Activated CD4-positive, alpha-beta T cell treated with anti-CD3 and anti-CD28 coated beads for 24 hours (primary cell): ENCODE measurements at places on chromosomes 5 and 9.

DNA sequence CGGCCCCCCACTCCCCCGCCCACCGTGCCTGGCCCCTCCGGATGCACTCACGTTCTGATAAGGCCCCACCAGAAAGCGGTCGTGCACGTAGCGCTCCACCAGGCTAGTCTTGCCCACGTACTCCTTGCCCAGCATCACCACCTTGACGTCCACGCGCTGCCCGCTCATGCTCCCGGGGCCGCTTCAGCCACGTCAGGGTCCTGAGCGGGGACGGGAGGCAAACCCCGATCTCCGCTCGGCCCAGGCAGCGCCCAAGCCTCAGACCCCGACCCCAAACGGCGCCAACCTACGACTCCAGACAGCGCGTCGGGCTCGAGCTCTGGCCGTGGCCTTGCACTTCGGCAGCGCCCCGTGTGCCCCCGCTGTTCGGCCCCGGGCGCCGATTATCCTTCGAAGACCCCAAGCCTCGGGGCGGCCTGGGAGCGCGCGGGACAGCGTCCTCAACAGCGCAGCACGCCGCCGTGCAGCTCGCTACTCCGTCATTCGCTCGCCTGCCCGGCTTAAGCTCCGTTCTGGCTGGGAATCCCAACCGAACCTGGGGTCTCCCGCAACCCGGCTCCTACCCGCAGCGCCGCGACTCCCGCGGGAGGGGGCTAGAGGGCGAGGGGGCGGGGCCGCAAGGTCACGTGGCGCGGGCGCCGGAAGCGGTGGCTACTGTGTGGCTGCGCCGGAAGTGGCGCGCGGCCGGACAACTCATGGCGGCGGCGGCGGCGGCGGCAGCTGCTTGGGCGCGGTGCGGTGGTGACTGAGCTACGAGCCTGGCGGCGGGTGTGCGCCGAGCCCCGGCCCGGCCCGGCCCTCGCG lies at the start of the genes PRELID1 and RAB24:
TSS of gene PRELID1 (plus strand) at position 679 of the 804 bp plus-strand sequence. CDS start 187 bp downstream, outside the sequence.
TSS of gene RAB24 (minus strand) at position 599 of the 804 bp plus-strand sequence. CDS start at position 168, 431 bp downstream.
- peak; percentile 89 for DNase-seq

GRCh38 chr5:168270476-168270875 lies 21.0 kb upstream of the WWC1 start:
- no peak for DNase-seq

DNA sequence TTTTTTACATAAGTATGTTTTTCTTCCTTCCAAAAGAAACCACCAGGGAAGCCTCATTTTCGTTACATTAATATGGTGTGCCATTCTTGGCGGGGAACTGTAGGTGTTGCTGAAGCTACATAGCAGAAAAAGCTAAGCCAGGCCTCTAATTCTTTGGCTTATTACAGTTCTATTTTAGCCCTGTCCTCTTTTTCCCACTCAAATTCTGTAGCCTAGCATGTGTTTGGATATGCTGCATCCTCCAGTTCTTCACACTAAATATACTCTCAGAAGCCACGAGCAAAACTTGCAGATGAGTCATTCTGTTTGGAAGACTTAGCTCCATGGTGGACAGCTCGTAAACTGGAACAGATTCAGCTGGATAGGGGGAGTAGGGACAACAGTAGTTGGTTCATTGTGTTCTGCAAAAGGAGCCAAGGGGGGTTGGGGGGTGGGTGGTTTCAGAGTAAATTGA lies 369.4 kb downstream of the TMEM161B start:
- DNase-seq = no peak

GRCh38 chr5:147763791-147764525 lies 18.6 kb downstream of the JAKMIP2 start:
- no peak for DNase-seq

GRCh38 chr9:33919276-33919897 lies 102.4 kb downstream of the UBE2R2 start:
- DNase-seq = no peak

DNA sequence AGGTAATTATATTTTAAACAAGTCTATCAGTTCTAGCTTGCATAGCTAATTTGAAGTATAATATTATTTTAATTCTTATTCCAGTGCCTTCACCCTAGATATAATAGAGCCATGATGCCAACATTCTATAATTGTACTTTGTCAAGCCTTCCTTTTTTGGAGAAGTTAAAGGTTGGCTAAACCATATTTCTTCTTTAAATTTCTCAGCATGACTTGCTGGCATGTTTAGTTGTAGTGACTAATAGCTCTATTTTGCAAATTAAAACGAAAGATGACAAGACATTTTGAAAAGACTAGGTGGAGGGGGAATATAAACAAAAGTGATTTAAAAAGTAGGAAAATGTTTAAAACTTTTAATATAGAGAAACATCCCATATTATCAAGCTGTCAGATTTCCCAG lies 400.7 kb downstream of the PSAT1 start:
- DNase-seq = no peak

- DNase-seq = no peak
Measured at GRCh38 chr9:27829621-27830020, 256.3 kb upstream of the C9orf72 start.

- no peak for DNase-seq
Measured at GRCh38 chr9:107730666-107731065, 241.1 kb upstream of the KLF4 start.

- no peak for DNase-seq
Measured at GRCh38 chr5:178866946-178867345, 7.2 kb downstream of the ZNF354B start.
